ENCODE measurements at places on chromosomes 12 and 14.
A peak's percentile ranks its signal among the peaks of the same experiment; 100 is the strongest.

GRCh38 chr14:69300601-69301221 is 40.8 kb downstream of the GALNT16 start:
- no peak for DNase-seq

GRCh38 chr14:21015312-21015711 is 9.5 kb downstream of the NDRG2 start:
- no peak for DNase-seq

DNA sequence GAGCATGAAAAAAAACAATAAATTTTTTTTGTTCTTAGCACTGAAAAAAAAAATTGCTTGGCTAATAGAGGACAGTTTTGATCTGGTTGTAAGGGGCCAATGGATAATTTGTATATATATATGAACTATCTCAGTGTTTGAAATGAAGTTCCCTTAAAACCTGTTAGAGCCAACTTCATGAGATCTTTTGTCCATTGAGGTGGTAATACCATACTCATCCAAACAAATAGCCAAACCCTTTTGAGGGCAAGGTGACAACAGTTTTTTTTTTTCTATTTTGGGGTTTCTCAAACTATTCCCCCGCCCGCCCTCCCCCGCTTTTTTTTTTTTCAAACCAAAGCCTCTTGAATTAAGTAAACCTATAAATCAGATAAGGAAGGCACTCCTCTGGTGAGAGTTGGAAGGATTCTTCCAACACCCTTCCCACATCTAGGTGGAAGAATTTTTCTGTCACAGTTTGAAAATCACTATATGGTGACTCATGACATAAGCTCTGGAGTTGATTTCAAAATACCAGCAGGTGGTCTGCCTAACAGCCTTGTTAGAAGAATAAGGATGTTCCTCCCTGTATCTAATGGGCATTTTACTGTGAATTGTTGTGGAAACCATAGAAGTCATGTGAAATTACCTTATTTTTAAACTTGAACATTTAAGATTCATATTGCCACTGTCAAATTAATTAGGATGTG is 10.2 kb downstream of the ARHGAP5 start:
- no peak for DNase-seq

DNA sequence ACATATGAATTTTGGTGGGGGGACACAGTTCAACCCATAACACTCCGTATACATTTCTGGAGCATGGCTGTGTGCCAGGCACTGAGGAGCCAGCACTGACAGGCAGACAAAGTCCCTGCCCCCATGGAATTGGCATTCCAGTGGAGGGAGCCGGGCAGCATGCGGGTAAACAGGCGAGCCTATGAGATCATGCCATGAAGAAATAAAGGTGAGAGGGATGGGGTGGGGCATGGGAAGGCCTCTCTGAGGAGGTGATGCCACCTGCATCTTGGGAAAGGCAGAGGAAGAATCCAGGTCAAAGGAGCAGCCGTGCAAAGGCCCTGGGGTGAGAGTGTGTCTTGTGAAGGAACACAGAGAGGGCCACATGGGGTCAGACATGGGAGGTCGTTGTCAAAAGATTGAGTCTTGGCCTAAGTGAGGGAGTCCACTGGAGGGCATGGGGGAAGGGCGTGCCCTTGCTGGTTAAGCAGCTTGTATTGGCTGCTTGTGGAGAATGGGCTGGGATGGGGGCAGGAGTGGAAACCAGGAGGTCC is 3.6 kb downstream of the OTUB2 start:
- DNase-seq = no peak

GRCh38 chr12:97912943-97913342 is 450.3 kb downstream of the RMST start:
- no peak for DNase-seq

DNA sequence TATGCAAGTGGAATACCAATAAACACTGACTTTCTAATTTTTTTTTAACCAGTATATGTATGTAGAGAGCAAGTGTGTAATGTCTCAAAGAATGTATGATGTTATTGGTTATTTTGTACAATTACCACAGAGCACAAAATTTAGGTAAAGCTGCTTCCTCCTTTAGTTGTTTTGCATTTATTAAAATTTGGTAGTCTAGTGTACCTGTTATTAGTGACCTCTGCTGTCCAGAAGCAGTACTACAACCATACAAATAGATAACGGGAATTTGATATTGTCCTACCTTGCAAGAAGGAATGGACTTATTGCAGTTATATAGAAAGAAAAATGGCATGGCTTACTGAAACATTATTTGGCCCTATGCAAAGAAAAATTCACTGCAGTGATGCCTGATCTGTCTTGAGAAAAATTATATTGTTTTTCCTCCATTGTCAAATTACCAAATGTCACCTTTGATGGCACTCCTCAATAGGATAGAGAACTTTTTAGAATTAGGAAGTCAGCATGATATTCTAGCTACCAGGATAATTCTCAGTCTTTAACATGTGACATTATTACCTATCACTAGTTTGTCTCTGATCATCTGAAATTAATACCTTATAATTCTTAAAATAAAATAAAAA is 153.9 kb upstream of the RMST start:
- peak; percentile 35 for DNase-seq

DNA sequence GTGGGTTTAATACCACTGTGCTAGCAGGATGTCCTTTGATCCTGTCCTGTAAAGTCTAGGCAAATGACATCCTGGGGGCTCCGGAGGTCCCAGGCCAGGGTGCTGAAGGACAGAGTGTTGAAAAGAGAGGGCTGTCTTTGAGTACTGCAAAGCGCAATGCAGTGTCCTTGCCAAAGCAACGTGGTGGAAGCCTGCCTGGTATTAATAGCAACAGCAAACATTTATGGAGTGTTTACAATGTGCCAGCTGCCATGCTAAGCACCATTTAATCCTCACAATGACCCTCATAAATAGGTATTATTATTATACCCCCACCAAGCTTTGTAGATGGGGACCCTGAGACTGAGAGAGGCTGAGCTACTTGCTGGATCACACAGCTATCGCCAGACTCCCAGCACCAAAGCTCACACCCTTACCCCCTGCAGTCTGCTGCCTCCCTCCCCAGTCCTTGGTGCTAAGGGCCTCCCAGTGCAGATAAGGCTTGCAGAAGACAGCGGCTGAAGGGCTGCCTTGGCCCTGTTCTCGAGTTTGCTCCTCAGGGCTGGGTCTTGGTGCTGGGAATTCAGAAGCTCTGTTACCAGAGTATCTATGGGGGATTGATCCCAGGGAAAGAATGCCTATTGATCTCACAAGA is 427.7 kb downstream of the FUT8 start:
- DNase-seq = no peak
